Body of pancreas (tissue), 4 donors: ENCODE measurements at places on chromosomes 3 and 15. TPM values are rescaled to one million over a fixed set of nuclear protein-coding genes. Genes with fewer than 3 reads are reported as not detected.

LIPC gene
- 1.6 TPM for total RNA-seq

PLCL2 gene
- total RNA-seq, result 13.7 TPM

DNA sequence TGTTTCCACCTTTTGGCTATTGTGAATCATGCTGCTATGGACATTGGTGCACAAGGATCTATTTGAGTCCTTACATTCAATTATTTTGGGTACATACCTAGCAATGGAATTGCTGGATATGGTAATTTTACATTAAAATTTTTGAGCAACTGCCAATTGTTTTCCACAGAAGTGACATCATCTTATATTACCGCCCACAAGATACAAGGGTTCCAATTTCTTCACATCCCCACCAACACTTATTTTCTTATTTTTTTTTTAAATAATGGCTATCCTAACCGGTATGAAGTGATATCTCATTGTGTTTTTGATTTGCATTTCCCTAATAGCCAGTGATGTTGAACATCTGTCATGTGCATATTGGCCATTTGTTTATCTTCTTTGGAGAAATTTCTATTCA lies 22.5 kb upstream of the NPTN start:
- DNase-seq, result no peak

- DNase-seq, result no peak
Measured at GRCh38 chr15:35427091-35427490, 118.9 kb downstream of the DPH6 start.
